ENCODE measurements at places on chromosomes 1 and 21.

- no peak for DNase-seq
Measured at GRCh38 chr1:159580340-159580739, 7.3 kb upstream of the APCS start.

GRCh38 chr1:51324251-51325010 is 5.9 kb downstream of the TTC39A start:
- DNase-seq, result no peak

- no peak for DNase-seq
Measured at GRCh38 chr1:31981456-31981839, 32.2 kb upstream of the KHDRBS1 start.

DNA sequence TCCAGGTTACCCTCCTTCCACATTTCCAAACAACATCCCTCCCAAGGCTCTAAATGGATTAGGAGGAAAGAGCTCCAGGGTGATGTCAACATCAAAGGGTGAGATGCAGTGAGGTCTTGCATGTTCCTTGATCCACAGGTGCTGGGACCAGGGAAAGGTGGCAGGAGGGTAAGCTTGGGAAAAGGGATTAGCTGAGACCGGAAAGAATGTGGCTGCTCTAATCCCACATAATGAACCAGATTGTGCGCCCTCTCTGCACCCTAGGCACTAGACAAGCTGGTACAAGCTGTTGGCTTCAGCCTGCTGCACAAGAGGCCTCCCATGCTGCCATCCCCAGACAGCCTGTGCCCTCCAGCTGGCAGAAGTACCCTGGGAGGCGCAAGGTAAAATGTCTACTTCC is 34.9 kb downstream of the PLXNA2 start:
- no peak for DNase-seq

GRCh38 chr1:219236933-219237610 is 63.4 kb downstream of the LYPLAL1 start:
- DNase-seq, result no peak

- DNase-seq, result no peak
Measured at GRCh38 chr1:237482777-237483176, 407.9 kb downstream of the ZP4 start.

DNA sequence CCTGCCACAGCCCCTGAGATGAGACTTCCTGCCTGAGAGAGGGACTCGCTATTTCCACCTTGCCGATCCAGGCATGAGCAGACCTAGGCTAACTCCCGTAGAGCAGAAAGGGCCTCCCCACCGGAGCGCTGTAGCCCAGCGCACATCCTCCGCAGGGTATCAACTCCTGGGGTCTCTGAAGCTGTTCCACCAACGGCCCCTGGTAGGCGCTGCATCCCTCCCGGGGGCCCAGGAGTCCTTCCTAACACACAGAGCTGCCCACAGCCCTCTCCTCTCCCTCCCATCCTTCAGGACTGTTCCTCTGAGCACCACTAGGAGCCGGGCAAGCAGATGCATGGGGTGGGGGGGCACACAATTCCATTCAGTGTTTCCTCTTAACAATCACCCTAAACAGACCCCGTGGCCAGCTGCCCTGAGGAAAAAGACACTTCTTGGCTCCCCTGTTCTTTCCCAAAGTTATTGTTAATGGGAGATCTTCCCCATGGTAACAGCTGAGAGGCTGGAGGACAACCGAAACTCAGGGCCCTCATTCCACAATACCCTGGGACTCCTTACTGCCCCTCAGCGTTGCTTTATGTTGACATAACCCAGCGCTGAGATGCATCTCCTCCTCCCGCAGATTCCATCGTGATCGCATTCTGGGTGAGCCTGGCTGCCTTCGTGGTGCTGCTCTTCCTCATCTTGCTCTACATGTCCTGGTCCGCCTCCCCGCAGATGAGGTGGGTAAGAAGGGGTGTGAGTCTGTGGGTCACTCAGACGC is 7.5 kb downstream of the MRAP start:
- no peak for DNase-seq

DNA sequence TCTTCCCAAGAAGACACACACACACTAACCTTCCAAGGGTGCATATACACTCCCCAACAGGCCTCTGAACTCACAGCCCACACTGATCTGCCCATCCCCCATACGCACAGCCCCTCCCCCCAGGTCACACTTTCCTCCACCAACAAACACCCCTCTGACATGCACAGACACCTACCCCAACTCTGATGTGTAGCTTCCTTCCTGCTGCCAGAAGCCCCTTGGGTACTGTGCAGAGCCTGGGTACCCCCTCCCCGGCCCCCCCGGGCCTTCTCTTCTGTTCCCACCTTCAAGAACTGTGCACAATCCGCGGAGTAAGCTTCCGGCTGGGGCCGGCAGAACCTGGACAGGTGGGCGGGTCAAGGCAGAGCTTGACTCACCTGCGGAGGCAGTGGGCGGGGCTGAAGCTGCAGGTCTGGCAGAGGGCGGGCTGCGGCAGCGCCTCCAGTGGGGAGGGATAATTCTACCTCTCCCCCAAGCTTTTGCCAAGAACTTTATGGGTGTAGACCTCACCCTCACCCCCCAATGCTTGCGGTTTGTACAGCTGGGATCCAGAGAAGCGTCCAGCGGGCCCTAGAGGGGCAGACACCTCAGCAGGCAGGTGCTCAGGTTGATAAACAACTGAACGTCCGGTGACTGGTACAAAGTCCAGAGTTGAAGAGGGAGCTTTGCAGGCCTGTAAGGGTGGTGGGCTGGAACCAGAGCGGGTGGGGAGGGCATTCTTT is at the start of gene C1orf210:
C1orf210 (minus strand) TSS at position 313 of the 722 bp plus-strand sequence. CDS start 2,311 bp downstream, outside the sequence.
- peak; percentile 97 for DNase-seq

GRCh38 chr21:19461481-19462205 is 1058.1 kb upstream of the TMPRSS15 start:
- no peak for DNase-seq

- DNase-seq, result no peak
Measured at GRCh38 chr1:27349784-27350662, 8.2 kb downstream of the SYTL1 start.

- DNase-seq, result no peak
Measured at GRCh38 chr1:109025694-109026093, 16.2 kb downstream of the WDR47 start.

DNA sequence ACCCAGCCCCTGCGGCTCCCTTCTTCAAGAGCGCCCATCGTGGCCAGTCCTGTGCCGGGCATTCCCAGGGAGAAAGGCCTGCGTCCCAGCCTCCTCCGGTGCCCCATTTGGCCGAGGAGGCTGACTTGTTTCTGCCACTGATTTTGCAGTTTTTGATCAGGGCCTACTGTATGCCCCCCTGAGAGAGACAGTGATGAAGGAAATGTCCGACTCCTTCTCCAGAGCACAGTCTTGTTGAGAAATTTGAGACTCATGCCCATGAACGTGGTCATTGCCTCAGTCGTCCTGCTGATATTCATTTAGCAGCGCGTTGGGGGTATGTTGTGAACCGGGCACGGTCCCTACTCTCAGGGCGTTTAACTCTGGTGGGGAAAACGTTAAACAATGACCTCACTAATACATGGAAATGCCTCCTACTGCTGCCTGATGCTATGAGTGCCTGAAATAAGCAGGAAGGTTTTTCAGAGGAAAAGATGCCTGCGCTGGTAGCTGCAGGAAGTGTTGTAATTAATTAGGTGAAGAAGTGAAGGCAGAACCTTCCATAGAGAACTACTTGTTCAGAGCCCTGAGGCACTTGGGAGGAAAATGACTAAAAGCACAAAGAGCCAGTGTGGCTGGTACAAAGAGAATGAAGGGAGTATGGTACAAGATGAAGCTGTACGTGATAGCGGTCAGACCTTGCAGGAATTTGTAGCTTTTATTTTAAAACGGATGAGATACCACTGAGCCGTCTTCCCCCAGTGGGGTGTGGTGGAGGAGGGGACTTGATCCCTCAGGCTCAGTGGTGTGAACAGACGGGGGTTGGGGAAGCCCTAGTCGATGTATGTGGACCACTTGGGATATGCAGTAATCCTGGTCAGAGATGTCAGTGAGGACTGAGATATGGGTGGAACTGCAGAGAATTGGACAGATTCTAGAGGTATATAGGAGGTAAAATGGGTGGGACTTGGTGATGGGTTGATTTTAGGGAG is 730 bp downstream of the ZCCHC17 start:
- DNase-seq, result peak; percentile 50

- no peak for DNase-seq
Measured at GRCh38 chr21:33025489-33026442, at the start of gene OLIG2. Gene OLIG2, plus strand, starts transcription at chr21:33025935. Its CDS starts 928 bp downstream, at chr21:33026863.

- DNase-seq, result no peak
Measured at GRCh38 chr1:24903560-24903954, 26.5 kb downstream of the RUNX3 start.

GRCh38 chr1:76759171-76759860 is 108.0 kb upstream of the ST6GALNAC5 start:
- DNase-seq, result no peak

GRCh38 chr1:206419783-206420182 is 50.5 kb upstream of the IKBKE start:
- DNase-seq, result peak; percentile 36

- DNase-seq, result peak; percentile 85
Measured at GRCh38 chr21:38798481-38798882, 7.2 kb upstream of the ETS2 start.

DNA sequence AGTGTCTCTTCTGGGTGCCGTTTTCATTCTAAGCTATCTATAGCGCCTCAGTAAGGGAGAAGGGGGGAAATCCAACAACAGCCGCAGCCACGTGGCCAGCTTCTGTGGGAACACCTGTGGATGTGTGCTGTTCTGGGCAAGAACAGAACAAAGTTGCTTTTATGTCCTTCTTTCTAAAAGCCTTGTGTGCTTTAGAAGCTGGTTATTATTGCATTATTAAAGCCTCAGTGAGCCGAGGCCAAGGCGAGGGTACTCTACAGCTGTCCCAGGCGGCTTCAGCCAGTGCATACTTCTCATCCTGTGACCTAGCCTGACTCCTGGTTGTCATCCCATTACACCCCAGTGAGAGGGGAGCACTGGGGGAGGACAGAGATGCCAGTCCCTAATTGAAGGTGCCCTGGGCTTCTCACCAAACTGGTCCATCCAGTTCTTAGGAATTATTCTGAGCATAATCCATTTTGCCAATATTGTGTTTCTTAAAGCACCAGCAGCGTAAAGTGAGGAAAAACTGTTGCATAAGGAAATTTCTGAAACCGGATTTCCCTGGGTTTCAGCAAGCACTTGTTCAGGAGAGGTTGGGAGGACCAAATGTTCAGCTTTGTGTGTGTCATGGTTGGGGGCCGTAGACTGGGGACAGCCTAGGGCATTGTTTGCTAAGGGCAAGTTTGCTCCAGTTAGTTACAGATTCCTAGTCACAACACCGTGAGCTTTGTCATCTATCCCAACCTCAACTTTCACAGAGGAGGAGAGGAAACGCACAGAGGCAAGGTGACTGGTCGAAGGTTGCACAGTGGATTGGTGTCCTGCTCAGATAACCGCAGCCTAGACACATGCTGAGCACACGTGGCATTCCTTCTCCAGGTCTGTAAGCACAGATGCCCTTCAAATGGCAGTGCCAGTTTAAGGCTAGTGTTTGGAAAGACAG is 61.0 kb upstream of the ATP1A1 start:
- DNase-seq, result peak; percentile 100

DNA sequence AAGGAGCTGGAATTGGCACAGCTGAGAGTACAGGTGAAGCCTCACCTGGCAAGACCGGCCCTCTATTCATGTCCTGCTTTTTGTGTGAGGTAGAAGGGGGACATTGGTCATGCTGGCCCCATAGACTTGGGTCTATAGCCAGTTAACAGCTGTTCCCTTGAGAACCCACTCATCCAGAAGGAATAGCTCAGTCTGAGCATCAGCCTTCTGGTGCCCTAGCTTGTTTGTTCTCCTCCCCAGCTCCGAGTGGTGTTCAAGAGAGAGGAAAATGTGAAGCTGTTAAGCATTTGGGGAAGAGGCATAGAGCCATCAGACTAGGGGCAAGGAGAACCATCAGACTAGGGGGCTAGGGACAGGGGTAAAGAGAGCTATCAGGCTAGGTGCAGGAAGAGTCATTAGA is 290.9 kb downstream of the SIPA1L2 start:
- DNase-seq, result no peak

DNA sequence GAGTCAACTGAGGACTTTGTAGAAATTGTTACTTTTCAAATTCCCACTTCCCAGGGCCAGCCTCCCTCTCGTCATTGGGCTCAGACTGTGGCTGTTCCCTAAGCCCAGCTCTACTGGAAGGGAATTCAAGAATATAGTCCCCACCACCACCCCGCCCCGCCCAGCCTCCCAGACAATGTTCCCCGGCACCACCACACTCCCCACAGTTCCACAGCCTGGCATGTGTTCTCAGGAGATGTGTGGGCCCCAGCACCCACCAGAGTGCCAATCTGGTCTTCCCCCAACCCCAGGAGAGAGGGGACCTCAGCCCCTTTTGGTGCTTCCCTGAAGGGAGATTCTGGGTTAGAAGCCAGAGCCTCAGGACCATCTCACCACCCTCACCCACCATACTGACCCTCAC is 120.1 kb downstream of the SYT2 start:
- no peak for DNase-seq

DNA sequence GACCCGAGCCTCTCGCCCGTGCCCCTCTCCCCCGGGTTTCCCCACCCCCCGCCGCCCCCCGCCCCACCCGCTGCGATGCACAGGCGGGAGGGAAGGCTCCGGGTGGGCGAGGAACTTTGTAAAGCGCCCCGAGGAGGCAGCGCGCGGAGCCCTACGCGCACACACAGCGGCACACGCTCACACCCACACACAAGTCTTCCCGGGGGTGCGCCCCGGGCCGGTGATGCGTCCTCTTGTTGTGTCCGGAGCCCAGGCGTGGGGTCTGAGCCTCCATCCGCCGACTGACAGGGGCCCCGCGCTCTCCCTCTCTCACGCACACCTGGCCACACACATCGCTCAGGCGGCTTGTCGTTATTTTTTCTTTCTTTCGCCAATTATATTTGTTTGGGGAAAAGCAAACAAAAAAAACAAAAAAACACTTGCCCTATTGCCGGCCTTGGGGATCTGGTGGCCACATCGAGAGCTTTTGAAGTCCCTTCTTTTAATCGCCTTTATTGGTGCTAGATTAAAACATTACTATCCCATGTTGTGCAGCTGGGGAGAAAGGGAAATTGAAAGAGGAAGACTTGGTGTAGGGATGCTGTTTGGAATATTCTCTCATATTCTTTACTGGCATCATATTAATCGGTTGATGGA is 770 bp downstream of the NTNG1 start:
- no peak for DNase-seq

DNA sequence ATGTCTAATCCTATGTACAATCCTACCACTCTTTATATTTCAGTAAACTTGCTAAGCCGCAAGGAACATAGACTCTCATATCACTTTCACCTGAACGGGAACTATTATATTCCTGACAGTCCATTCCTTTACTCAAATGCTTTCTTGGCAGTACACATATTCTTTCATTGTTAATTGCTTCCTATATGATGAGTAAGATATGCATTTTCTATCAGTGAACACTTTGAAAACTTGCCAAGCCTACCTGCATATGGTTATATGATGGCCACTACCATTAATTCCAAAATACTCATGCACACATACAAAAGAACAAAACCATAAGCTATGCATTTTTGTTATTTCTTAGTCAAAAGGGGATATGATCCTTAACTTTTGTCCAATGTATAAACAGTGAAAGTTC is 341.5 kb downstream of the VAV3 start:
- DNase-seq, result no peak

DNA sequence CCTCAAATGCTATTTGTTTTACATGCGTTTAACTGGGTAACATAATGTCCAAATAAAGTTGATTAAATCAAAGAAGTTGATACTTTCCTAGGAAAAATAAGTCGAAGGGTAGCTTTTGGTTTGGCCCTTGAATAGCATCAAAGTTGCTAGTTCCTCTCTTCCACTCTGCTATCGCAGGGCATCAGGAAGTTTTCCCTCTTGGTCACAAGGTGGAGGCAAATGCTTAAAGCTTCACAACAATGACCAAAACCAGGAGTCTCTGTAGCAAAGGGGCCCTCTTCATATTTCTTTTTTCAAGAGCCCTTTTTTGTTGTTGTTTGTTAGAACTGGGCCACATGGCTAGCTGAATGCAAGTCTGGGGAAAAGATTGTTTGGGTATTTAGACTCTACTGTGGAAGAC is 668.4 kb downstream of the KCNT2 start:
- no peak for DNase-seq
